Diencephalon (tissue), 1 donor: ENCODE measurements at places on chromosomes 3 and 15. TPM values are rescaled to one million over a fixed set of nuclear protein-coding genes. Genes with fewer than 3 reads are reported as not detected.

Gene KIF23
- 9.9 TPM for total RNA-seq

Gene ZNF385D
- total RNA-seq = 36.7 TPM

Gene XCR1
- total RNA-seq = not detected

Gene MYL3
- total RNA-seq = 1.2 TPM

Gene PLA2G4E
- total RNA-seq = not detected
